ENCODE measurements at places on chromosomes 3 and 15. TPM values are rescaled to one million over a fixed set of nuclear protein-coding genes. Genes with fewer than 3 reads are reported as not detected.

The IFT80 gene
- 10.7 TPM for total RNA-seq

The IQCH gene
- total RNA-seq: not detected

The SEMA6D gene
- total RNA-seq: 21.7 TPM

The SH2D7 gene
- 0.45 TPM for total RNA-seq

The LRTM1 gene
- not detected for total RNA-seq

The MAP1A gene
- 5.3 TPM for total RNA-seq

- no peak for DNase-seq
Observed at GRCh38 chr3:137264843-137265330, 307.1 kb downstream of the IL20RB start.

DNA sequence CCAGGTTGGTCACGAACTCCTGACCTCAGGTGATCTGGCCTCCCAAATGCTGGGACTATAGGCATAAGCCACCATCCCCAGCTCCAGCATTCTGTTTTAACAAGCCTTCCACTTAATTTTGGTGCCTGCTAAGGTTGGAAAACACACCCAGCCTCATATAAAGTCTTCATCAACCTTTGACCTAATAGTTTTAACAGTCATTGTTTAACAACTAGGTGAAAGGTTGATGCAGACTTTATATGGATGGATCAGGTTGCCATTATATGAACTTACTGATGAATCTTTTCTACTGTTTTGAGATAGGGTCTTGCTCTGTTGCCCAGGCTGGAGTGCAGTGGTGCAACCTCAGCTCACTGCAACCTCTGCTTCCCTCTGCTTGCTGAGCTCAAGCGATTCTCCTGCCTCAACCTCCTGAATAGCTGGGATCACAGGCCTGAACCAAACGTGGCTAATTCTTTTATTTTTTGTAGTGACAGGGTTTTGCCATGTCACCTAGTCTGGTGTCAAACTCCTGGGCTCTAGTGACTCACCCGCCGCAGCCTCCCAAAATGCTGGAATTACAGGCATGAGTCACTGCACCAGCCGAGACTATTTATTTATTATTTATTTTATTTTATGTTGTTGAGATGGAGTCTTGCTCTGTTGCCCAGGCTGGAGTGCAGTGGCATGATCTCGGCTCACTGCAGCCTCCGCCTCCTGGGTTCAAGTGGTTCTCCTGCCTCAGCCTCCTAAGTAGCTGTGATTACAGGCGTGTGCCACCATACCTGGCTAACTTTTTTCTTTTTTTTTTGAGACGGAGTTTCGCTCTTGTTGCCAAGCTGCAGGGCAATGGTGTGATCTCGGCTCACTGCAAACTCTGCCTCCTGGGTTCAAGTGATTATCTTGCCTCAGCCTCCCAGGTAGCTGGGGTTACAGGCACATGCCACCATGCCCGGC is 3.1 kb upstream of the RPAP1 start:
- DNase-seq: no peak

DNA sequence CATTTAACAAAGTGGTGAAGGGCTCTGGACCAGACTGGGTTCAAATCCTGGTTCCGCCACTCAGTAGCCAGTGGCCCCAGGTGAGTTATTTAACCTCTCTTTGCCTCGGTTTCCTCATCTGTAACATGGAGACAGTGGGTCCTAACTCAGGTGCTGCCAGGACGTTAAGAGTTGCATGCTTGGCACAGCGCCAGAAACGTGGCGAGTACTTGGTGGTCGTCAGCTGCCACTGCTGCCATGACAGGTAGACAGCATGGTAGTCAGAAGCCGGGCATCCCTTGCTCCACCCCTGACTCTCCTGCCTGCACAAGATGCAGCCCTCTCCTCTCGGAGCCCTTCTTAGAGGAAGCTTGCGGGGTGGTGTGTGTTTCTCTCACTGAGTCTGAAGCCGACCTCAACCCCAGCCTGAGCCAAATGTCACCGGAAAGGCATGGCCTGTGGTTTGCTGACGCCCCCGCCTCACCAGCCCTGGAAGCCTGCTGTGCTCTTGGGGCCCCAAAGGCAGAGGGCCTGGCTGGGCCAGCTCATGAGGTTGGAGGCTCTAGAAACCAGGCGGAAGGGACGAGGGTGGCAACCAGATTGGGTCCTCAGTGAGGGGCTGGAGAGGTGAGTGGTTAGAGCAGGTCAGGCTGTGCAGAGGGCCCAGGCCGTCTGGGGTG is 160.8 kb upstream of the TLE3 start:
- no peak for DNase-seq

- DNase-seq: no peak
Observed at GRCh38 chr3:120029749-120030148, 64.5 kb downstream of the GSK3B start.

DNA sequence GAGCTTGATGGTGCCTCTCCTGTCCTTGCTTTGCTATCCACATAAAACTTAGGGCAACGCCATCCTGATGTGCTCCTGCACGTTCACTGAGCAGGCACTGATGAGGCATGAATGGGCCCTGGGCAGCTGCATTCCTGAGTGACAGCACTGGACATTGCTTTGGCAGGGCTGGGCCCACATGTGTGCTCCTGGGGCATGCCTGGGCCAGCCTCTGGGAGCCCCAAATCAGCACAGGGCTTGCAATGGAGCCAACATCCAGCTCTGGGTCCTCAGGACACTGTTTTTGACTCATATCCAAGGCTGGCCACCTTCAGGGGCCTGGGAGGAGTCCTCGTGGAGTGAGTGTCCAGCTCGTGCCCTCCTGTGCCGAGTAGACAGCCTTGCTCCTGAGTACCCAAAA is 5.9 kb upstream of the TKT start:
- no peak for DNase-seq

DNA sequence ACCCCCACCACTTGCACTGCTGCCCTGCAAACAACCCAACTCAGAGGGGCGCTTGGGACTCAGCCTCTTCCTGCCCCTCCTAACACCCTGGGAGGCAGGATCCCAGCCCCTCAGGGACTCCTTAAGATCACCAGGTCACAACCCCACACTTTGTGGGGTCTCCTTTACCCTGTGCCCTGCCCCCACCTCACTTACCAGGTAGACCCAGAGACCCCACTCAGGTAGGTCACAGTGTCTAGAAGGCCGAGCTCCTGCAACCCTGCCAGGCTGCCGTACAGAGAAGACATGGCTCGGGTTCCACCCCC is 9.1 kb downstream of the PLA2G4F start:
- DNase-seq: no peak

- no peak for DNase-seq
Observed at GRCh38 chr3:133452641-133453319, 52.9 kb downstream of the BFSP2 start.

DNA sequence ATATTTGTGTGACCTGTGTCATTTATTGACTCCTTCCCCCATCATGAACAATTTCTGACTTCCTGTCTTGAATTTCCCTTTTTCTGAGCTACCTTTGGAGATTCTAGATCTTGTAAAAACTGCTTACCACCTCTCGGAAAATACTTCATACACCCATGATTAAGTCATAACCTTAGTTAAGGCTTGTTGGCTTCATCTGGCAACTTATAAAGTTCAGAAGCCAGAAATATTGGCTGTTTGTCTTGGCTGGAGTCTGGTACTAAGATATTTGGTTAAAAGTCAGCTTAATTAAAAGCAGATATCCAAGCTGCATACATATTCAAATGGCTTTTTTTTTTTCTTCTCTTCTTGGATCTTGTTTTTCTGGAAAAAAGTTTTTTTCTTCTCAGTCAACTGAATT is 37.3 kb upstream of the B3GALNT1 start:
- DNase-seq: no peak

DNA sequence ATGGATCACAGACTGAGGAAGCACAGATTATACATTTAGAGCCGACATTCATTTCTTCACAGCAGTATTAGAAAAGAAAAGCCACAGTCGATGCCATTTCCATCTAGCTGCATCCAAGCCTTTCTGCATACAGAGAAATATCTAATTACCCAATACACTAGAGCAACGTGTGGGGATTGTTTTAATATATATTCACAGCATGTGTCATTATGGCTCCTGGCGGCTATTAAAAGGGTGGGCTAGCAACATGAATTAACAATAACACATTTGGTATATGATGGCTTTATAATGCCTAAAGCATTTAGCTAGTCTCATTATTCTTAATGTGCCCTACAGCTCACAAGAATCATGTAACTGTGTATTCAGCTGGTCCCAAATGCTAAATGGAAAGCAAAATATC is 1030.5 kb downstream of the FHIT start:
- DNase-seq: no peak

DNA sequence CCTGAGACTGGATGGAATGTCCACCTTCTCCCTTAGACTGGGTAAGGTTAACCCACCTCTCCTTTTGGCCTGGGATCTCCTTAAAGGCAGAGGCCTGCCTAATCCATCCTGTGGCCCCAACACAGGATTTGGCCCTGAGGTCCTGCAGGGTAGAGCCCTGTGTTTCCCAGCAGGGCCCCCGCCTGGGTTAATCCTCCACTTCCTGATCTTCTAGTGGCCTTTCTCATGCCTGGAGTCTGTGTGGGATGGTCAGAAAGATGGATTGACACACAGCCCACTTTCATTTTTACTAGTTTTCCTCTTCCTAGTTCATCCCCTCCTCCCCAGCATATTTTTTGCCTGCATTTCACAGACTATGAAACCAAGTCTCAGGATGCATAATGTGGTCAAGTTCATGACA is 48.9 kb upstream of the SLC6A6 start:
- DNase-seq: no peak

DNA sequence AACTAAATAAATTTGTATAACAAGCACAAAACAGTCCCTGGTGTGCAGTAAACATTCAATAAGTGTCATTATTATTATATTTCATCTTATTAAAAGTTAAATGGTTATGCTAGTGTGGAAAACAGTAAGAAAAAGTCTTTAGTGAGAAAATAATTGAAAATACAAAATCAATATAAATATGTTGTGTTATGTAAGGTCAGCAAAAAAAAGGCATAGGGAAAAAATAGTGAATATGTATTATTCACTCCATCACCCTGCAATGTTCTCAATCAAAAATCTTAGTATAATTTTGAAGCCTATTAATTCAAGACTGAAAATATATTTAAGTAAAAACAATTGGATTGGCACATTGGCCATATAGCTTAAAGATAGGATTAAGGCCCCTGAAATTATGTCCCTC is 63.3 kb upstream of the KCNMB2 start:
- no peak for DNase-seq

DNA sequence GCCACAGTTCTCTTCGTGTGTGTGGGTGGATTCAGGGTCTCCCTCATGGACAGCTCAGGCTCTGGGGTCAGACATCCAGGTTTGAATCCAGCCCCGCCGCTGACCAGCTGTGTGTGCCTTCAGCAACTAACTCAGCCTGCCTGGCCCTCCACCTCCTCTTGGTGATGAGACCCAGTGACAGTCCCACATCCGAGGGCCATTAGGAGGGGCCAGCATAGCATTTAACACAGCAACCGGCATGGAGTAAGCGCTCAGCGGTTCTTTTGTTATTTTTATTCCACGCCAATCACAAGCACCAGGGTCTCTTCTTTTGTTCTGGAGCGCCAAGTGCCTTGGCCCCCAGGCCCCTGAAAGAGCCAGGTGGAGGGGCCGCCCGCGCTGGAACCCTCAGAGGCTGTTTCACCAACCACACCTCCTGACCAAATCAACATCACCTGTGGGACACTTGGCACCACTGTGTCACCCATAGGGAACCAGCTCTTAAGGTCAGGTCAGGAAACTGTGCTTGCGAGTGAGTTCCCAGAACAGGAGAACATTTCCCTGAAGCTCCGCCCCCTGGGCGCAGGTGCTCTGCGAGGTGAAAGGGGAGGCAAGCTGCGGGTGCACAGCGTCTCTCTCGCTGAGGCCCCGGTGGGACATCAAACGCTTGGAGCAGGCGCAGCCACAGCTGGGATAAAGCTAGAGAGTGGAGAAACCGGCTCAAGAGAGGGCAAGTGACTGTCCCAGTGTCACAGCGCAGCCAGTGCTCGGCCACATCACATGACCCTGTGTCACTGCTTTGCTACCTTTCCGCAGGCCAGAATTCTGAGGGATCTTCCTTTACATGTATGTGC is 311.3 kb downstream of the UACA start:
- DNase-seq: peak; percentile 75
